ENCODE measurements at places on chromosomes 1 and 21.

GRCh38 chr1:112995890-112996289 is 39.9 kb upstream of the SLC16A1 start:
- DNase-seq: peak; percentile 39

- DNase-seq: no peak
Measured at GRCh38 chr1:1212780-1213344, 1.1 kb downstream of the TNFRSF4 start.

DNA sequence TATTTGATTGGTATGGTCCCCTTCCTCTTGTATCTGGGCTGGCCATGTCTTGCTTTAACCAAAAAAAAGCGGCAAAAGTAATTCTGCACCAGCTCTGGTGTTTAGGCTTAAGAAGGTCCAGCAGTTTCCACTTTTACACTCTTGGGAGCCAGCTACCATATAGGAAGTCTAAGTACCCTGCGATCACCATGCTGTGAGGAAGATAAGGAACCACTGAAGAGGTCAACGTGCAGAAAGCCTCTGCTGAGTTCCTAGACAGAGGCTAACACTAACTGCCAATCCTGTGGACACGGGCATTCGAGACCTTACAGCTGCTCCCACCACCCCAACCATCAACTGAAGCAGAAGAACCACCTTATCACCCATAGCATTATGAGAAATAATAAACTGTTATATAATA is 331.4 kb downstream of the VAV3 start:
- no peak for DNase-seq

DNA sequence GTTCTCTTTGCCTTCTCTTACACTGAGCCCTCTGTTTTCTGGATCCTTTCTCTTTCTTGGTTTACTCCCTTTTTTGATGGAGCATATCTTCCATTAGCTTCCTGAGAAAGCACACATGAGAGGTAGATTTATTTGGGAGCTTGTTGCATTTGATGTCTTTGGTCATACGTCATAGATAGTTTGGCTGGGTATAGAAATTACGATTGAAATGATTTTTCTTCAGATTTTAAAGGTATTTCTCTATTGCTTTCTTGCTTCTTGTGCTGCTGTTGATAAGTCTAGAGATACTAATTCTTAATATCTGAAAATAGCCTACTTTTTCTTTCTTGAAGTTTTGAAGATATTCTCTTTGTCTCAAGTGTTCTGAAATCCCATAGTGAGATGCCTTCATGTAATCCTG is 45.3 kb upstream of the RUNX3 start:
- DNase-seq: no peak

DNA sequence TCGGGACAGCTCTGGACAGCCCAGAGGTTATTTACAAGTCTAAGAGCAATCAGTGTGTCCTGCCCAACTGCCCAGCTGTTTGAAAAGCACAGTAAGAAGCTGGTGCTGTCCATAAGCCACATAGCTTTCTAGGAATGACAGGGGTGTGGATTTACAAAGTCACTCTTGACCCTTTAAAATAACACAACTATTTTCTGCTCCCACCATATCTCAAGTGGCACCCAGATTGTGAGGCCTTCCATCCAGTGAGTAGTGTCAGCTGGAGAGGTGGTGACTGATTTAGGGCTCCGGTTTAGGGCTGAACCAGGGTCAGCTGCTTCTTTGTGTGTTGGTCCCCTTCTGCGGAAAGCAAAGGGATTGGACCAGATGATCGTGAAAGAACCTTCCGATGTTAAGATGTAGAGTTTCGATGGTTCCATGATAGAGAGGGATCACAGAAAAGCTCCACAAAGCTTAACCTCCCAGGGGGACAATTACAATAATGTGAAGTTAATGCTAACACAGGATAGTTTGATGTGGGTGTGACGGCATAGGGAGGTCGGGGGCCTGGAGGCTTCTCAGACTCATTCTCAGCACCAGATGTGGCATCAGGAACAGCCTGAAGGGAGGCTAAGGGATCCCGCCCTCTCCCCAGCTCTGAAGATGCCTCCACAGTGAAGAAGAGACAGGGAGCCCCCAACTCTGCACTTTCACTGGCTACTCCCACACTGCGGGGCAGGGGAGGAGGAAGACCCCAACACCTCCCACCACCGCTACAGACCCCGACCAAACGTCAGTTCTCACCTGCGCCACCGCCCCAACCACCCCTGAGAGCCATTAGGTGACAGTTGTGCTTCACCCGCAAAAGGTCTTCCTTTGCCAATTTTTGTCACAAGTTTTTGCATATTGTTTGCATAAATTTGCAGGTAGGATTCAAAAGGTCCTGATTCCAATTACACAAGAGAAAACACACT is 40.6 kb downstream of the LRRC3 start:
- no peak for DNase-seq

DNA sequence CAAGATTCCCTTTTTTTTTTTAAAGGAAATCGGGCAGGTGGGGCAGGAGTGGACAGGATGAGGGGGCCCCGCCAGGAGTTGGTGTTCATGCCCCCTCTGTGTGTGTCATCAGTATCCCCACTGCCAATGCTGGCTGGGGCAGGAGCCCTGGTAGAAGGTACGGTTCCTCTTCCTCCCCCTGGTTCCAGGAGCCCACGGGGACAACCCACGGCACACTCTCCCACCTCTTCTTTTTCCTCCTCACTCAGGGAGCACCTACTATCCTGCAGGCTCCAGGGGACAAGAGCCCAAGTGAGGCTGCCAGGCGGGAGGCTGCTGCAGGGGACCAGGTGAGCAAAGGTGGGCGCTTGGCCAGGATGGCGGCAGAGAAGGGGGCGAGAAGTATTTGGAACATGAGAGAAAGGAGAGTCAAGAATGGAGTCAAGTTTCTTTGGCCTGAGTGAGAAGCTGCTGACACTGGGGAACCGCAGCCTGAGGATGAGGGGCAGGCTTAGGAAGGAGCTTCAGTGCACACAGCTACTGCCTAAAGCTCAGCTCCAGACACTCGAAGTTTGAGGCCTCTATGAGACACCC is 26.5 kb downstream of the ECE1 start:
- no peak for DNase-seq

DNA sequence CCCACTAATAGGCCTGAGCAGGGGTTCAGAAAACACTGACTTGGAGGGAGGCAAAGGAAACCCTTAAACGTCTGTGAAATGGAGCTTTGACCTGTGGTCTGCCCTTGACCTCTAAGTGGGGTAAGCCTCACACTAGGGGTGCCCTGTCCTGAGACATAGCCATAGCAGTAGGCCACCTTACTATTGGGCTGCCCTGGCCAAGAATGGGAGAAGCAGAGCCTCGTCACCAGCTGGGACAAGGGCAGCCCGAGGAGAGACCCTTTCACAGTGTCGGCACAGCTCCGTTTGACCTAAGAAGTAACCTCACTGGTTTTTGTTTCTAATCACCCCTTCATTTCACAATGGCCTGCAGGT is 26.4 kb upstream of the IFNAR2 start:
- no peak for DNase-seq

- DNase-seq: no peak
Measured at GRCh38 chr1:192327997-192328396, 11.2 kb downstream of the RGS21 start.

DNA sequence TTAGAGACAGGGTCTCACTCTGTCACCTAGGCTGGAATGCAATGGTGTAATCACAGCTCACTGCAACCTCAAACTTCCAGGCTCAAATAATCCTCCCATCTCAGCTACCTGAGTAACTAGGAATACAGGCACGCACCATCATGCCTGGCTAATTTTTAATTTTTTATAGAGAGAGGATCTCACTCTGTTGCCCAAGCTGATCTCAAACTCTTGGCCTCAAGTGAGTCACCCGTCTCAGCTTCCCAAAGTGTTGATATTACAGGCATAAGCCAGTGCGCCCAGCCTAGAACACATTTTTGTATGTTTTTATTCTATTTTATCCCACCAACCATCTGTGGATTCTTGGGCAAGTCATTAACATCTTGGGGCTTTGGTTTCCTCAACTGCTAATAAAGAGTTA is 100.5 kb downstream of the AK5 start:
- DNase-seq: no peak

DNA sequence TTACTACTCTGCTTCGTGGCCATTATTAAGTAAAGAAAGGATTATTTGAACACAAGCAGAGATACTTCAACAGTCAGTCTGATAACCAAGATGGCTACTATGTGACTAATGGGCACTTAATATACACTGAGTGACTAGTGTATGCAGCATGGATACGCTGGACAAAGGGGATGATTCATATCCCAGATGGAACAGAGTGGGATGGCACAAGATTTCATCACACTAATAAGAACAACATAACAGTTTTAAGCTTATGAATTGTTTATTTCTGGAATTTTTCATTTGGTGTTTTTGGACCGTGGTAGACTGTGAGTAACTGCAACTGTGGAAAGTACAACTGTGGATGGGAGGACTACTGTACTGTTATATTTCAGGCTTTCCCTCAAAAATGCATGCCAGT is 9.4 kb downstream of the ZCCHC17 start:
- peak; percentile 96 for DNase-seq

DNA sequence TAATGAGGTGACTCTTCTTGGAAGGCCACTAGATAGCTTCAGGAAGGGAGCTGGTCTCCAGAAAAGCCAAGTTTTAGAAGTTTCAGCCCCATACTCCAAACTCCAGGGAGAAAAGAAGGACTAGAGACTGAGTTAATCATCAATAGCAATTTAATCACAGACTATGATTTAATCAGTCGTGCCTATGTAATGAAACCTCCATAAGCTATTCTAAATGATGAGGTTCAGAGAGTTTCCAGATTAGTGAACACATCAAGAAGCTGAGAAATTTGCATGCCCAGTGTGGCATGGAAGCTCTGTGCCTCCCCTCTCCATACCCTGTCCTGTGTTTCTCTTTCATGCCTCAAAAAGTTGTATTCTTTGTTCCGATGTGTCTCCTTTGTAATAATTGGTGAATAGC is 49.2 kb upstream of the CCDC190 start:
- no peak for DNase-seq

- DNase-seq: peak; percentile 97
Measured at GRCh38 chr1:93878889-93879586, at the start of gene DNTTIP2. Gene DNTTIP2, minus strand, starts transcription at chr1:93879206. Its CDS starts 58 bp downstream, at chr1:93879148.

DNA sequence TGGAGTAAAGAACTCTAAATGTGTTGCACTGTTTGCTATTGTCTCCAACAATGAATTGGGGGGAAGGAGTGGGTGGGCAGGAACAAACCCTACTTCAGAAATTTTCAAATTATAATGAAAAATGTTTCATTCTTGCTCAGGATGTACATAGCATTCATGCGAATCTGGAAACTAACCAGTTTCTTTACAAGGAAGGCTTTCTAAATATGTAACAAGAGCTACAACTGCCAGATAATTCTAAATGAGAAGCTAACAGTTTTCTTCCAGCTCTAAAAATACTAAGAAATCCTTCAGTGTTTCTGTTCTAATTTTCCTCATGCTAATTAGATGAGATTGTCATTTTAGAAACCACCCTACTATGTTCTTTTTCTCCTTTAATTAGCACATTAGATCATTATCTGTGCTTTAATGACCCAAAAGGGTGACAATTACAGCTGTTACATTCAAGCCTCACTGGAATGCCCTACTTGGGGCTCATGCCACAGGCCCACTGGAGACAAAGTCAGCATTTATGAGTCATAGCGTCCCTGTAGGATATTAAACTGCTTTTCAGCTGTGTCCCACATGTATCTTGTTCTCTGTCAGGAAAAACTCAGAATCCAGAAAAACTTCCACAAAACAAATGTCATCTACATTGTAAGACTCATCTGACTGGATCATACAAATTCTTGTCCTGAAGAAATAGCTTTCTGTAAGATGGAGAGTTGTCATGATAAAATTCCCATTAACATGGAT is 804.6 kb upstream of the CXADR start:
- DNase-seq: peak; percentile 68

DNA sequence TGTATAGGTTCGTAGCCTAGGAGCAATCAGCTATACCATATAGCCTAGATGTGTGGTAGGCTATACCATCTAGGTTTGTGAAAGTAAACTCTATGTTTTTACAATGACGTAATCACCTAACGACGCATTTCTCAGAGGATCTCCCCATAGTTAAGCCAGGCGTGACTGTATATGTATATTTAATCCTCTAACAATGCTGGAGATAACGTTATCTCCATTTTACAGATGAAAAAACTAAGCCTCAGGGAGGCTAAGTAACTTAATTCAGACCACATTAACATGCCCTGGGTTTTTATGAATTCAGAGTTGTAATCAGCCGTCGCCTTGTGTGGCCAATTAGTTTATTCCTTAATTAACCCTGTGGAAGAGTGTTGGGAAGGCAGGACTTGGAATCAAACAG is 107.7 kb upstream of the PLXNA2 start:
- no peak for DNase-seq

DNA sequence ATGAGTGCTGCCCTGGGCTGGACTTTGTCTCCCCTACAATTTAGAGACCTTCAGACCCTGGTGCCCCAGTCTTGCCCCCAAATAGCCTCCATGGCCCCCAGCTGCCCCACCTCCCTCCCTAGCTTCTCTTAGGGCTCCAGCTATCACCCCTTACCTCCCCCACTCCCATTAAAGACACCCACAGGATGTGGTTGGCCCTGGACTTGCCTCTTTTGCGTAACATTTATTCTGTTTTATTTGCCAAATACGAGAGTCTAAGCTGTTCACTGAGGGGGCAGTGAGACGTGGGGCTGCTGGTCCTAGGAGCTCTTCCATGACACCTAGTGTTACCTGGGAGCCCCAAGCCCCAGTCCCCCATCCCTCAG is 4.5 kb downstream of the ZC3H12A start:
- no peak for DNase-seq

- no peak for DNase-seq
Measured at GRCh38 chr1:230414102-230414501, 12.0 kb downstream of the PGBD5 start.

DNA sequence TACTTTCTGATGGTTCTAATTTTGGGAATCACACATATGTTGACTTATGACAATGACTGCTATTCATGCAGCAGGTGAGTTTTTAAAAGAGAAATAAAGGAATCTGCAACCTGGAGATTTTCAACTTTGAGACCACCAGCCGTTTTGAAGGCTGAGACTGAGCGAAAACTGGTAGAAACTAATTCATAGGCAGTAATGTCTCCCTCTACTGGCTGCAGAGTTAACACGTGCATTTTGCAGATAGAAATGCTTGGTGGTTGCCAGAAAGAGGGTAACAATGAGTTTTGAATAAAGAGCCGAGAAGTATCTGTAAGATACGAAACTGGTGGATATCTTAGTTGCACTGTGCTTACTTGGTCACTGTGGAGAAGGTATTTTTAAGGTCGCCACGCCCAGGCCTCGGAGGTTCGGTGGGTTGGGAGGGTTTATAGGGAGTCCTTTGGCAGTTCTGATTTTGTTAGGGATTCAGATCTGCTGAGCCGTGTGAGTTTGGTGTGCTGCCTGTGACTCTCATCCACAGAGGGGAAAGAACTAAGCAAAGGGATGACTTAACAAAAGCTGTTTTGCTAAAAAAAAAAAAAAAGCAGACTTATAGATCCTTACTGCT is 83.0 kb downstream of the RYR2 start:
- peak; percentile 18 for DNase-seq
